ENCODE measurements at places on chromosomes 2 and 18. TPM values are rescaled to one million over a fixed set of nuclear protein-coding genes. Genes with fewer than 3 reads are reported as not detected.

GRCh38 chr18:34918856-34919255, 122.4 kb upstream of the MAPRE2 start:
- no peak for DNase-seq

DNA sequence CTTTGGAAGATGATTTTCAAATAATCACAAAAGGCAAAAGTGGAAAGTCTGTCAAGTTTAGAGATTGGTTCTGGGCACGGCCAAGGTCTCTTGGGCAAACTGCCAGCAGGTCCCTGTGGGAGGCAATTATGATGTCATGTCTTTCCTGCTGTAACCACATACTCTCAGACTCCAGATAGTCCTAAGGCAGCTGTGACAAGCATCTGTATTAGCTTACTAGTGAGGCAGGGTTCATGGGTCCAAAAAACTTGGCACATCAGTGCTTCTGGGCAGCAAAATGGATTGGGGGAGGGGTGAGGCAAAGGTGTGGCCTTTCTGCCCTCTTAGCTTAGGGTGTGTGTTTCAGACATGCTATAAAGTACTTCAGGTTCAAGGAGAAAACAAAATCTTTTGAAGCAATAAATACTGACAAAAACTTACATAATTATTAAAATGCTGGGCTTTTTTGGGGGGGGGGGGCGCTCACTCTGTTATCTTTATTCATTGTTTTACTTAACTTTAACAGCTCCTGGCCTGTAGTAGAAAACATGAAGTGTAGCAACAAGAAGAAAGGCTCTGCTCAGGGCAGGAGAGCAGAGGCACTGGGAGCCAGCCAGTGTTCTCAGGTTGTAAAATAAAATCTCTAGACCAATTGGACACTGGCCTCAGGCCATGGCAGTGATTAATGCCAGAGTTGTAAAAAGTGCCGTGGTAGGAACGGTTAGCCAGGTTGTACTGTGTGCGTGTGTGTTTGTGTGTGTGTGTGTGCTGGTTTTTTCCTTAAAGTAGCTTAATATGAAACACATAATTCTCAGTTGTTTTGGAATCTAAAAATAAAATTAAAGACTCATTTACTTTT, 14.3 kb upstream of the TANC1 start:
- DNase-seq, result peak; percentile 40

DNA sequence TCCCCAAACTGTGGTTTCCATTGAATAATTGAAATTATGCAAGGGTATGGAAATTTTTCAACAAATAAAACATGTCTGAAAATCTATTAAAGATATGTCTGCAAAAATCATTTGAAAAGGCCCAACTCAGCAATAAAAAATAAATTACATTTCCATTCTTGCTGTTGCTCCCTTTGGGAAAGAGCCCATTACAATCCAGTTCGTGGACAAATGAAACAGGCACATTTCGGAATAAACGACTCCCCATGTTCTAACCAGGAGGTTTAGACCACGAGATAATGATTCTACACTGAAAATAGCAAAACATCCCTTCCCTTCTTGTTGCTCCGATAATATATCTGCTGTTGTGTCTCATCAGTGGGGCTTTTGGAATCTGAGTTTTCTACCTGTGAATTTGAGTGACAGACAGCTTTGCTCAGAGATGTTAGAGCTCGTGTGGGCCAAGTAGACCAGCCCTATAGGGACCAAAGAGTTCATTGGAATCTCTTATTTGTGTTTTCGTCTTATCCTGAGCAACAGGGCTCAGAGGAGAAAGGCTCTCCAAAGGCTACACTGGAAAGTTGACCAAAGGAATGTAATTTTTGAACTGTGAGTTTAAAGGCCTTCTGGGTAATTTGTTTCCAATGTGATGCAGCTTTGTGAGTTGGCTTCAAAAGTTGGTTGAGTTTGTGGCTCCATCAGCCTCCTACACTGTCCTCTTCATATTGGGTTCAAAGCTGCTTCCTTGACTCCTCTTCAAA, 119.5 kb downstream of the ACTR3 start:
- no peak for DNase-seq

The CIB4 gene
- not detected for total RNA-seq

DNA sequence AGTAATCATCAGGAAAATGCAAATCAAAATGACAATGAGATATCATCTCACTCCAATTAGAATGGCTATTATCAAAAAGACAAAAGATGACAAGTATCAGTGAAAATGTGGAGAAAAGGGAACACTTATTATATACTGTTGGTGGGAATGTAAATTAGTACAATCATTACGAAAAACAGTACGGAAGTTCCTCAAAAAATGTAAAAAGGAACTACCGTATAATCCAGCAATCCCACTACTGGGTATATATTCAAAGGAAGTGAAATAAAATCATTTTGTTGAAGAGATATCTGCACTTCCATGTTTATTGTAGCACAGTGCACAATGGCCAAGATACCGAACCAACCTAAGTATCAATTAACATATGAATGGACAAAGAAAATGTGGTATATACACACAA, 52.4 kb upstream of the TEX51 start:
- no peak for DNase-seq

The POTEF gene
- not detected for total RNA-seq

The ABCA12 gene
- not detected for total RNA-seq

GRCh38 chr2:65834771-65835475, 402.5 kb upstream of the SPRED2 start:
- no peak for DNase-seq

- no peak for DNase-seq
Measured at GRCh38 chr2:152563764-152564163, 153.5 kb downstream of the PRPF40A start.

DNA sequence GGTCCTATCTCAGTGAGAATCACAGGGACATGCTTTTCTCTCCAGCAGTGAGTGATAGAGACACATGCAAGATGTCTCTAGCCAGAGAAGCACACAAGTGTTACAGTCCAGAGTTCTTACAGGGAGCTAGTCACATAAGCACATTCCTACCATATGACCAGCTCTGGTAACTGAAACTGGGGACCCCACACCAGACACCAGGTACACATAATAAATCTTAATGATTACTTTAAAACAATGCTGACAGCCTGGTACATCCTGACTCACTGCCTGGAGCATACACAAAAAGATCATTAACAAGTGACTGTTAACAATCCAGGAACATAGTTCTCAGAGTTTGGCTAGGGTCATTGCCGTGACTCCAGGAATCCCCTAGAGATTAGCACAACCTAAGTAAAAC, 53.6 kb downstream of the GALNT1 start:
- DNase-seq, result no peak

DNA sequence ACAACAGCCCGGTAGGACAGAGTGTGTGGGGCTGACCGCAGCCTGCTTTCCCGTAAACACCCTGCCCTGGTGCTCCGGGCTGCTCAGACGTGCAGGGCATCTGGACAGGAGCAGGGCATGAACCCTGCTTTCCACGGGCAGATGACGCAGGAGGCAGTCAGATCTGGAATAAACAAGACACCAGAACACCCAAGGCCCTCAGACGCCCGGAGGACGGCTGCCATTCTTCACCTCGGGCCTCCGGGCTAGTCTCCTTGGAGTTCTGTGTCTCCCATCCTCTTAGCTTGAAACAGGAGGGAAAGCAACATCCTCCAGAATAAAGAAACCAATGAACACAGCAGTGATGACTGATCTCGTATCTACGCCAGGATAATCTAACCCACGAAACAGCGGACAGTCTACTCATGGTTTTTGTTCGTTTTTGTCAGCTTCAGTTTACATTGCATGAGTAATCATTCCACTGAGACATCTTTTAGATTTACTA, 7.3 kb downstream of the PXDN start:
- no peak for DNase-seq

- no peak for DNase-seq
Measured at GRCh38 chr2:182642328-182642727, 73.7 kb upstream of the DNAJC10 start.

DNA sequence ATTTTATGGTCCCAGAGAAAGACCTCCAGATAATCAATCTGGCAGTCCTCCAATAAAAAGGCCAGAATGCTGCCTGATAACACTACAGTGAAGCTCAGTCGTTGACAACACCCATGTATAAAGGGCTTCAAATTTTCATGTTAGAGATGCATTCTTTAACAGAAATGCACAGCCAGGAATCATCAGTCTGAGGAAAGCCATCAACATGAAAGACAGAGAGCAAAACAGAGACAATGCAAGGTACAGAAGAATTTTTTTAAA, 13.8 kb downstream of the BABAM2 start:
- DNase-seq, result no peak

- no peak for DNase-seq
Measured at GRCh38 chr18:5311301-5311989, 15.9 kb upstream of the ZBTB14 start.

The RAPH1 gene
- 83.1 TPM for total RNA-seq

The KLHL14 gene
- total RNA-seq, result 0.08 TPM

DNA sequence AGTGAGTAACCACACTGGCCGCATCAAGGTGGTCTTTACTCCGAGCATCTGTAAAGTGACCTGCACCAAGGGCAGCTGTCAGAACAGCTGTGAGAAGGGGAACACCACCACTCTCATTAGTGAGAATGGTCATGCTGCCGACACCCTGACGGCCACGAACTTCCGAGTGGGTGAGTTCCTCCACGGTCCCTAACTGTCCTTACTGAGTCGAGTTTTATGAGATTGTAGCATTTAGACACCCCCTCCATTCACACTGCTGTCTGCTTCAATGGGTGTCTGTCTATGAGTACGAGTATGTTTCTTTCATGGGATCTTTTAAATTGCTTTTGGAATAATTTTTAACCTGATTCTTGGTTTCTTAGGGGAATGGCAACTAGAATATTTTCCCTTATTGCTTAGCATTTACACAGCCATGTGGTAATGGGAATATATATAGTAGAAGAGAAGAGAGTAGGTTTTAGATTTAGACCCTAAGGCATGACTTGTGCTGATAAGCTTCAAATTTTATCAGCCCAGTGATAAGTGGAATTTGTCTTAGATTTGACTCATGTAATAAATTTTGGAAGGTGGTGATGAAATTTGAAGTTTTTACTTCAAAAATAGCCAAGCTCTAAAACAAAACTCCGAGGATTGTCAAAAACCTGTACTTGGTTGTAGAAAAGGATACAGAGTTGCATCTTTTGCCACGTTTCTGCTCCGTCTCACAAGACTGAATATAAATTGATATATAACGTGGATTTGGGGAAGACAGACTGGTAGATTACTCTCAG, 188.2 kb downstream of the LTBP1 start:
- DNase-seq, result no peak

DNA sequence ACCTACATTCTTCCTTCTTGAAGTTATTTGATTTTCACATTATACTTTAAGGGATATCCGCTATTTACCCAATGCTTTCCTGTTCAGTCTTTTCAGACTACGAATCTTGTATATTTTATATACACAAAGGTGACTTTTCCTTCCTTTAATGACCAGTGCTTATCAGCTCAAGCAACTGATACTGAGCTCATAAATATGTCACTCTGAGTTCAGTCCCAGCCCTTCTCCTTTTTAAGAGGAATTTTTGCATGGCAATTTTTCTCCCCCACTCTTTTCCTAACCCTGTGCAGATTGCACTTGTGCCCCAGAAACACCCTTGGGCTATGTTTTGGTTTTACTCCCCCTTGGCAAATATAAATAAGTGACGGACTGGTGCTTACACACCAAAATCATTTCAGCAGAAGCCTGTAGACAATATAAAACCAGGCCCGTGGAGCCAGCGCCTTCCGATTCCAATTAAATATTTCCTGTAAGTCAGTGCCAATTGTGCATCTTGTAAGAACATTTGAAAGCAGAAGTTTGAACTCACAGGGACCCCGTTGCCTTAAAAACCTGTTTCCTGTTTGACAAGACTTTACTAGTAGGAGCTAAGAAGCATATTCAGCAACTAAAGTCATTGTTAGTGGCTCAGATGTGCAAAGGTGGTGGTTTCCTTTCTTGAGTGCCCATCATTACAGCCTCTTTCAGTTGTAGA, 66.3 kb upstream of the GATA6 start:
- DNase-seq, result no peak

GRCh38 chr2:19900931-19901441, 797 bp downstream of the TTC32 start:
- no peak for DNase-seq

The SF3B1 gene
- 180 TPM for total RNA-seq

The WNT10A gene
- 0.05 TPM for total RNA-seq

GRCh38 chr2:106789185-106789584, 96.8 kb downstream of the ST6GAL2 start:
- no peak for DNase-seq

The ALPP gene
- not detected for total RNA-seq

DNA sequence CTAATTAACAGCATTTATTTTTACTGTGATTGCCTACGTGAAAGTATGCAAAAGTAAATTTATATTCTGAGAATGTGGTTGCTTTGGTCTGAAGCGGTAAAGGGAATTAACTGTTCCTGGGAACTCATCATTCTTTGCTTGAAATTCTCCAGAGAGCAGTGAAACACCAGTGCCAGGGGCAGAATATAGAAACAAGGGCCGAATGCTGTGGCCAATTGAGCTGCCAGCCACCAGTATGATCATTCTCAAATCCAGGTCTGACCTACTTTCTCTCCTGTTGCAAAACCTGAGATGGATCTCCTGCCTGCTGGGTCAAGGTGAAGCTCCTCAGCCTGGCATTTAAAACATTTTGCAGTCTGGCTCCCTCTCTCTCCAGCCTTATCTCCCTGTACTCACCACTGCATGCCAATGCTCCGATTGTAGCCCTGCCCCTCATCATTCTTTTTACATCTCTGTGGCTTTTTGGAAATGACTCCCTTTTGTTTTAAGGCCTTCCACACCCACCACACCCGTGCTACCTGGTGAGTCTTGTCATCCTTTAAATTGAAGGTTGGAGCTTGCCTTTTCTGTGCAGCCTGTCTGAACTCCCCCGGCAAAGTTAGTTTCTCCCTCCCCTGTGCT, 94.5 kb upstream of the TMEM178A start:
- no peak for DNase-seq

The RAD51AP2 gene
- 0.14 TPM for total RNA-seq

DNA sequence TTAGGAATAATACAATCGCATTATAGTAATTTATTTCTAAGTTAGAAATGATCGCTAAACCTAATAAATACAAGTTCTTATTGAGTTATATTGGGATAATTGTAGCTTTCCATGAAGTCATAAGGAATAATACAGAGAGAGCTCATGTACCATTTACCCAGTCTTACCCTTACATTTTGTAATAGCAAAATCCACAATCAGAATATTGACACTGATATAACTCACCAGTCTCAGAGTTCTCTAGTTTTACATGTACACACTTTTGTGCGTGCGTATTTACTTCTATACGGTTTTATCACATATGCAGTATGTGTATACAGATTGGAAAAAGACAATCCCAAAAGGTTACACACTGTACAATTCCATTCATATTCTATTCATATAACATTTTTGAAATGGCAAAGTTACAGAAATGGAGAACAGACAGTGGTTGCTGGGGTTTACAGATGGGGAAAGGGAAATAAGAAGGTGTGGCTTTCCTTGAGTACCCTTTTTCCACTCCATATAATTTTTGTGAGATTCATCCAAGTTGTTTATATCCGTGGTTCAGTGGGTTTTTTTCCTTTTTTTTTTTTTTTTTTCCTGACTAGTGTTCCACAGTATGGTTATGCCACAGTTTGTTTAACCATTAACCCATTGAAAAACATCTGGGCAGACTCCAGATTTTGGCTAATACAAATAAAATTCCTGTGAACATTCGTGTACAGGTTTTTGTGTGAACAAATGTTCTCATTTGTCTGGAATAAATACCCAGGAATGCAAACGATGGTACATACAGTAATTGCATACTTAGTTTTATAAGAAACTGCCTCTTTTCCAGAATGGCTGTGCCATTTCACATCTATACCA, 117.2 kb downstream of the HNMT start:
- DNase-seq, result no peak

GRCh38 chr2:16584824-16585540, 80.7 kb downstream of the CYRIA start:
- DNase-seq, result no peak

GRCh38 chr2:110718990-110719389, 13.4 kb upstream of the ACOXL start:
- DNase-seq, result no peak

Data from liver (tissue), 10 donors.